ENCODE measurements at places on chromosomes 5 and 9.

DNA sequence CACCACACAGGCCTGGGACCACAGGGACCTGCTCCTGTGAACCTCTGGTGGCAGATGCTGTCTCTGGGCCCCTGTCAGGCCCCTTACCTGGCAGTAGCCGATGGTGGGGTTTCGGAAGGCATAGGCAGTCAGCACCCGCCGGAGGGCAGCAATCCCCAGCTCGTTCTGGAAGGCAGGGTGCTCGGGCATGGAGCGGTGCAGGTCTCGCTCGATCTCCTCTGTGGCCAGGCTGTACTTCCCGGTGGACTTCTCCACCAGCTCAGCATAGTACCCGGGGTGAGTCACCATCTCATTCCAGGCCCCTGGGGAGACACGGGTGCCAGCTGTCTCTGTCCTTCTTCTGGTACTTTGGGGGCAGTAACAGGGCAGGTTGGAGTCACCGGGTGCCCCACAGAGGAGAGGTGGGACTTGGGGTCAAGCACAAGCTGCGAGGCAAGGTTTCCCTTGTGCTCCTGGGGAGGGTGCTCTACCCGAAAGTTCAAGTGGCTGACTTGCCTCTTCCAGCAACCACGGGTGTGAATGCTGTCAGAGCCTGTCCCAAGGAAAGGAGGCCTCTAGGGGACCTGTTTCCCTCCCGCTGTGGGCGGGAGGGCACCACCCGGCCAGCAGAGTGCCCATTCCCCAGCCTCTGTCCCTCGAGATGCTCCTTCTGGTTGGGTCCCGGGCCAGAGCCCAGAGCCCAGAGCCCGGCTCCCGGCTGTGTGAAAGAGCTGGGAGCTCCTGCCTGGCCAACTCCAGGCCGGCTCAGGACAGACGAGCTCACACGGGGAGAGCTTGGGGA lies 19.8 kb upstream of the MRNIP start:
- no peak for DNase-seq

GRCh38 chr9:23663536-23663935 lies 162.5 kb downstream of the ELAVL2 start:
- no peak for DNase-seq

- DNase-seq, result no peak
Observed at GRCh38 chr9:76916231-76916630, 10.3 kb upstream of the PRUNE2 start.

GRCh38 chr5:178839319-178839704 lies 20.4 kb upstream of the ZNF354B start:
- DNase-seq, result no peak

- DNase-seq, result no peak
Observed at GRCh38 chr5:97094579-97095317, 47.7 kb downstream of the LIX1 start.

- DNase-seq, result no peak
Observed at GRCh38 chr5:53407373-53407772, 73.1 kb upstream of the FST start.

GRCh38 chr5:116719106-116719505 lies 144.5 kb upstream of the SEMA6A start:
- no peak for DNase-seq
